ENCODE measurements at places on chromosomes 12 and 14. TPM values are rescaled to one million over a fixed set of nuclear protein-coding genes. Genes with fewer than 3 reads are reported as not detected.

DNA sequence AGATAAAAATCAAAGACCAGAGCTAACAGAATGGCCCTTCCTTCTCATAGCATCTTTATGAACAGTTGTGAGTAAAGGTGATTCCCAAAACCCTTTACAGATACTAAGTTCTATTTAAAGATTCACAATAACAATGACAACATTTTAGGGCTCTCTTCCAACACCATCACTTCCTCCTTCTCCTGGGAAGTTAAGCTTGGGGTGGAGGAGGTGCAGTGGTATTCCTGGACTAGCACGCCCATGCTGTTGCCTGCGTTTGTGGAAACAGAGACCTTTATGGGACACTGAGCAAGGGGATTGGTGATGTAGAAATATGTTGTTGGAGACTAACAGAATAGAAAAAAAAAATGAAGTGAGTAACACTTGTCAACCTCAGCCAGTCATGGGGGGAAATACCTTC is 22.5 kb downstream of the SYNE2 start:
- H3K4me3 ChIP-seq = no peak overlapping the region
- peak overlapping the region; percentile 44 for H3K27ac ChIP-seq

DNA sequence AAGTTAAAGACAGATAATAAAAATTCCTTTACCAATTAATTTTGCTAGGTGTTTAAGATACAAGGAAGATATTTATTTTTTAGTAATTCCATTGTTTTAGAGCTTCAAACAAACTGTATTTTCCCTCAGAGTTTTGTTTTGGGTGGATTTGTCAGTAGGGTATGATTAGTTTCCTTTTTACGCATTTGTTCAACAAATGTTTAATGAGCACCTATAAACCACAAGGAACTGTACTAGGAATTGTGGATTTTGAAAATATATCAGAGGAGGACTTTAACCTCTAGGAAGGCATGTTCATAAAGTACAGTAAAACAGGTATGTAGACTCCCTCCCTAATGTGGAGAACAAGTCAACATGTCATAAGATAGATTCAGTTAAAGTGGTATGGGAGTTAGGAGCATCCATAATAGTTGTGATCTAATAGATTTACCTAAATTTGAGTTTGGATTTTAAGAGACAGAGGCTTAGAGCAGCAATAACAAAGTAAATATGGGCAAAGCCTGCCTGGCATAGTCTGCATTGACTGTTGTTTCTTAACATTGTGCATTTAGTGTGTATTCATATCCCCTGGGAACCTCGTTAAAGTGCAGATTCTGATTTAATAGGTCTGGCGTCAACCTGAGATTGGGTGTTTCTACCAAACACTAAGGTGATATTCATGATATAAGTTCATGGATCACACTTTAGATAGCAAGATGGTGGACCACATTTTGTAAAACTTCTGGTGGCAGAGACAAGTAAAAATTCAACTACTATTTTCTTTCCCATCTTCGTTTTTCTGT is 232.0 kb downstream of the ERC1 start:
- no peak for DNase-seq
- H3K4me1 ChIP-seq = peaks cover 9% of the 10 kb centered on the region
- H3K36me3 ChIP-seq = peaks cover 10% of the 10 kb centered on the region
- no peak overlapping the region for H3K27ac ChIP-seq
- no peaks in the 10 kb centered on the region for H3K27me3 ChIP-seq
- no peak overlapping the region for H3K4me3 ChIP-seq

DNA sequence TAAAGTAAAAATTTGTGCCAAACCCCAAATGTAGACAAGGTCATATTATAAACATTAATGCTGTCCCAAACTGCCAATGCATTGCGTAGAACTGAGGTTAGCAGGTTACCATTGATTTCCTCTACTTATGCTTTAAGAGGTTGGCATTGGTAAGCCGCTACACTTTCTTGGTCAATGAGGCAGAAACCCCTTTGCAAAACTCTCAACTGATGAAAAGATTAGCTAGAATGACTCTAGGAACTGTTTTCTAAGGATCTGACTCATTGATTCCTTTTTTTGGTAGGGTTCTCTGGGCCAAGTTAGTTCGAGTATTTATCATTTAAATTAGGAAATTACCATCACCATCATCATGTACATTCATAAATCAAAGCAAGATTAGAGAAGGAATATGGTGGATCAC is 44.6 kb downstream of the HMGA2 start:
- peak overlapping the region; percentile 91 for H3K27ac ChIP-seq
- peak overlapping the region; percentile 66 for H3K4me3 ChIP-seq
- peaks cover 73% of the 10 kb centered on the region for H3K36me3 ChIP-seq
- H3K4me1 ChIP-seq = peaks cover 96% of the 10 kb centered on the region

- H3K4me3 ChIP-seq = no peak overlapping the region
- no peak for DNase-seq
- H3K27me3 ChIP-seq = no peaks in the 10 kb centered on the region
- no peaks in the 10 kb centered on the region for H3K4me1 ChIP-seq
Observed at GRCh38 chr14:70237710-70238109, 49.0 kb upstream of the SLC8A3 start.

Gene ANG
- total RNA-seq = 3.2 TPM

DNA sequence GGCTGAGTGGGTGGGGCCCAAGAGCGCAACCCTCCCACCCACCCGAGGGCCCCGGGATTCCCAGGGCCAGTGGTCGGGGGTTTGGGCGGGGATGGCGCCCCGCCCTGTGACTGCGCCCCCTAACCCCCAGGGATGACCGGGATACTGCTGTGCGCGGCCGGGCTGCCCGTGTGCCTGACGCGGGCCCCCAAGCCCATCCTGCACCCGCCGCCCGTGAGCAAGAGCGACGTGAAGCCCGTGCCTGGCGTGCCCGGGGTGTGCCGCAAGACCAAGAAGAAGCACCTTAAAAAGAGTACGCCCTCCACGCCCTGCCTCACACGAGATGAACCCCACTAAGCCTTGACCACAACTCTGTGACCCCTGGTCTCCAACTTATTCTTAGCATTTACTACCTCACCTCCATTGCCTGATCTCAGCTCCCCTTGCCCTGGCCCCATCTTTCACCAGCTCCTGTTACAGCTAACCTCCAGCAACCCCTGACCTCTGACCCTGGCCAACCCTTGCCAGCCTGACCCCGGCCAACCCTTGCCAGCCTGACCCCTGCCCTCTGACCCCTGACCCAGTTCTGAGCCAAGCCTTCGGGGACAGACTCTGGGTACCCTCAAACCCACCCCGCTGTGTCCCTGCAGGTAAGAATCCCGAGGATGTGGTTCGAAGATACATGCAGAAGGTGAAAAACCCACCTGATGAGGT is 37.0 kb downstream of the DTX1 start:
- no peak overlapping the region for H3K4me3 ChIP-seq
- H3K4me1 ChIP-seq = peaks cover 7% of the 10 kb centered on the region
- peaks cover 20% of the 10 kb centered on the region for H3K27me3 ChIP-seq
- H3K36me3 ChIP-seq = no peaks in the 10 kb centered on the region

DNA sequence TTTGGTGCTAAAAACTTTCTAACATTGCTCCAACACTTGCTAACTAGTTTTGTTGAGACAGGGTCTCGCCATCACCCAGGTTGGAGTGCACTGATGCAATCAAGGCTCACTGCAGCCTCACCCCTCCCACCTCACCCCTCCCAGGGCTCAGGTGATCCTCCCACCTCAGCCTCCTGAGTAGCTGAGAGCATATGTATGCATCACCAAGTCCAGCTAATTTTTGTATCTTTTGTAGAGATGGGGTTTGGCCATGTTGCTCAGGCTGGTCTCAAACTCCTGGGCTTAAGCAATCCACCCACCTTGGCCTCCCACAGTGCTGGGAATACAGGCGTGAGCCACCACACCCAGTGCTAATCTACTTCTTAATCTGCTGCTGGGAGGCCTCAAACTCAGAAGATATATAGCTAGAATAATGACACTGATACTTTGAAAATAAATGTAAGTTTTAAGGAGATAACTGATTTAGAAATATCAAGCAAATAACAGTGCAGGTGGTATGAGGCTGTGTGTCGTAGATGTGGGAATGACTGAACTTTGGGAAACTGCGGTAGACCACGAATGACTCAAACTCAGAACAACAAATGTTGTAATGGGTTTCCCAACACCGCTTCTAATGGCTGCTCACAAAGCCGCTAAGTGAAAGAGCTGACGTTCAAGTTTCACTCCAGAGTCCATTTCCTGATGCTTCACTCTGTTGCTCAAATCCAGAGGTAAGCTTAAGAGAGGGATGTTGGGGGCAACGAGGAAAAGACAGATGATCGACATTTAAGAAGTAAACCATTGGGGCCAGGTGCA is 10.0 kb downstream of the TMCC3 start:
- DNase-seq = no peak
- peaks cover 17% of the 10 kb centered on the region for H3K4me1 ChIP-seq
- peaks cover 6% of the 10 kb centered on the region for H3K27me3 ChIP-seq
- no peak overlapping the region for H3K4me3 ChIP-seq
- no peaks in the 10 kb centered on the region for H3K36me3 ChIP-seq

GRCh38 chr12:104121001-104121400 is 17.0 kb downstream of the NFYB start:
- H3K4me1 ChIP-seq = peaks cover 57% of the 10 kb centered on the region
- H3K27ac ChIP-seq = peak overlapping the region; percentile 49
- peaks cover 43% of the 10 kb centered on the region for H3K36me3 ChIP-seq
- H3K4me3 ChIP-seq = peak overlapping the region; percentile 71
- H3K27me3 ChIP-seq = no peaks in the 10 kb centered on the region

Gene RASSF9
- total RNA-seq = not detected

Gene DDN
- 0.27 TPM for total RNA-seq

Gene AKAP5
- total RNA-seq = 1.1 TPM

Gene EIF2S3B
- 0.63 TPM for total RNA-seq

Gene CLEC14A
- not detected for total RNA-seq

GRCh38 chr12:89709157-89709994 is 738 bp upstream of the ATP2B1 start:
- H3K27me3 ChIP-seq = no peaks in the 10 kb centered on the region
- DNase-seq = peak; percentile 96
- peaks cover 47% of the 10 kb centered on the region for H3K4me1 ChIP-seq

DNA sequence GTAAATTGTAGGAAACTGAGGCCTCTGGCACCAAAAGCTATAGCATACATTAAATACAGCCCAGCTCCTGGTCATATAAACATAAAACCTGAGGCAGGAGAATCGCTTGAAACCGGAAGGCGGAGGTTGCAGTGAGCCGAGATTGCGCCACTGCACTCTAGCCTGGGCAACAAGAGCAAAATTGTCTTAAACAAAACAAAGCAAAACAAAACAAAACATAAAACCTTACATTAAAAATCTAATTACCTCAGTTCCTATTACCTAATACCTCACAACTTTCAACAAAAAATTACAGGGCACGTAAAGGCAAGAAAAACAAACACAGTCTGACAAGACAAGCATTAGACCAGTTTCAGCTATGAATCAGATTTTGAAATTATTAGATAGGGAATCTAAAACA is 36.7 kb downstream of the TMEM116 start:
- H3K4me3 ChIP-seq = no peak overlapping the region
- H3K4me1 ChIP-seq = peaks cover under 1% of the 10 kb centered on the region
- no peak for DNase-seq
- 0 out of 2 replicates have a peak, but pooled peaks cover 4% of the 10 kb centered on the region for H3K36me3 ChIP-seq
- no peaks in the 10 kb centered on the region for H3K27me3 ChIP-seq

GRCh38 chr14:61668282-61668681 is 27.0 kb upstream of the HIF1A start:
- no peak for DNase-seq
- no peak overlapping the region for H3K4me3 ChIP-seq
- no peak overlapping the region for H3K27ac ChIP-seq
- peaks cover 9% of the 10 kb centered on the region for H3K4me1 ChIP-seq

DNA sequence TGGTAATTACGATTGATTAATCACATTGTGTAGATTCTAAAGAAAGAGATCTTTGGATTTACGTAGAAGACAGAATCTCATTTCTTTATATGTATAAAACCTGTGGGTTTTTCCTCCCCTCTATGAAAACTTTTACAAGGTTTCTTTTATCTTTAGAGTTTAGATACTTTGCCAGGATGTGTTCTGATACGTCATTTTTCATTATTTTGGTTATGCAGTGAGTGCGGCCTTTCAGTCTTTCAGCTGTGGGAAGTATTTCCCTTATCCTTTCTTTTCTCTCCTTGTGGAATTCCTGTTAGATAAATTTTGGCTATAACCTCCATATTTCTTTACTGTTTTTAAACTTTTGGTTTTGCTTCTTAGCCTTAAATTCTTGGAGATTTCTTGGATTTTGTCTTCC is 92.7 kb downstream of the TTLL5 start:
- H3K4me3 ChIP-seq = no peak overlapping the region
- peaks cover 11% of the 10 kb centered on the region for H3K36me3 ChIP-seq
- H3K27ac ChIP-seq = no peak overlapping the region
- no peaks in the 10 kb centered on the region for H3K27me3 ChIP-seq
- DNase-seq = no peak

GRCh38 chr12:69073035-69073434 is 140.1 kb upstream of the CPM start:
- H3K4me1 ChIP-seq = peaks cover 16% of the 10 kb centered on the region
- no peak overlapping the region for H3K27ac ChIP-seq
- peaks cover 10% of the 10 kb centered on the region for H3K27me3 ChIP-seq
- H3K36me3 ChIP-seq = no peaks in the 10 kb centered on the region
- DNase-seq = no peak
- H3K4me3 ChIP-seq = no peak overlapping the region

DNA sequence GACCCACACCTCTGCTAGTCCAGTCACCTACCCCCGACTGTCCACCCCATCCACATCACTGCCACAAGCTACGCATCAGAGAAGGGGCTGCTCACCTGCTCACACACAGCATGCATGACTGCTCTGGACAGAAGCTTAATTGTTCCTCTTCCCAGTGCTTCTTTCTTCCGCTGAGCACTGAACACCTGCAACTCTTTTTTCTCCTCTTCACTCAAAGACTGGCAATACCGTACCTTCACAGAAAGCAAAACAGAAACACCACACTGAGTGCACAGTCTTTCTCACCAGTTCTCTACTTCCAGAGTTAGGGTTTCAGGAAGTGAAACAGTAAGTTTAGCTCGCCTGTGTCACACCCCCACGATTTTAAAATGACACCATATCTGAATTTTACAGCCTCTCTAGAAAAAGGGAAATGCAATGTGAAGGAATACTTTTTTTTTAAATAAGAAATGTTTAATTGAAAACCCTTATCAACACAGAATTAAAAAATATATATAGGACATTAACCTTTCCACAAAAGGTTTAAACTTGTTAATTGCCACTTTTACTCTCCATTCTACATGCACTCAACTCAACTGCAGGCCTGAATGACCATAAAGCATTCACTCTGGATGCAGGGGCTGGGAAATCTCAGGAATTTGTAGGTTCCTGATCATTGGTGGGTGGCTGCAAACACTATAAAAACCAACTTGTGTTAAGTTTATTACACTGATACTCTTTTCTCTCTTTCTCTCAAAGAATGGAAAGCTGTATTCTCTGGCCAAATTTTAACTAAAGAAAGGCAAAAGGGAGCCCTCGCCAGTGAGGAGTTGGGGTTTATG is 120.0 kb downstream of the PRICKLE1 start:
- peaks cover 40% of the 10 kb centered on the region for H3K4me1 ChIP-seq
- DNase-seq = no peak
- no peak overlapping the region for H3K4me3 ChIP-seq
- H3K27ac ChIP-seq = no peak overlapping the region
- H3K36me3 ChIP-seq = no peaks in the 10 kb centered on the region
- peaks cover 10% of the 10 kb centered on the region for H3K27me3 ChIP-seq

Gene KRT85
- total RNA-seq = not detected

- H3K4me1 ChIP-seq = peaks cover 3% of the 10 kb centered on the region
- no peak overlapping the region for H3K27ac ChIP-seq
- no peaks in the 10 kb centered on the region for H3K36me3 ChIP-seq
Observed at GRCh38 chr14:69199786-69200185, 8.5 kb downstream of the EXD2 start.

Gene RIPK3
- total RNA-seq = not detected

Data from HFFc6 (cell line).